Erythroblast (primary cell): ENCODE measurements at places on chromosomes 12 and 14.

DNA sequence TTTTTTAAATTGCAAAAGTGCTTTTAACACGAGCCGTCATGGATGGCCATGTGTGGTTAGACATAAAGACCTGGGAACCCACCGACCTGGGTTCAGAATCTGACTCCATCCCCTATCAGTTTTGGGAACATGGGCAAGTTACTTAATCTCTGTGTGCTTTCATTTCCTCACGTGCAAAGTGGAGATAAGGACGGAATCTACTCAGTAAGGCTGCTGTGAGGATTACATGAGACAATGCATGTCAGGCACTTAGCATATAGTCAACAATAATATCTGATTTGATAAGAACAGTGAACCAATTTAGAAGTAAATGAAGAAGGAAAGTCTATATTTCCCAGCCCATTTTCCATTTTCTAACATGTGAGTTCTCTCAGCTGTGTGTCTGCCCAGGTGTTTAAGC lies 235.4 kb downstream of the SUDS3 start:
- no peak for DNase-seq

DNA sequence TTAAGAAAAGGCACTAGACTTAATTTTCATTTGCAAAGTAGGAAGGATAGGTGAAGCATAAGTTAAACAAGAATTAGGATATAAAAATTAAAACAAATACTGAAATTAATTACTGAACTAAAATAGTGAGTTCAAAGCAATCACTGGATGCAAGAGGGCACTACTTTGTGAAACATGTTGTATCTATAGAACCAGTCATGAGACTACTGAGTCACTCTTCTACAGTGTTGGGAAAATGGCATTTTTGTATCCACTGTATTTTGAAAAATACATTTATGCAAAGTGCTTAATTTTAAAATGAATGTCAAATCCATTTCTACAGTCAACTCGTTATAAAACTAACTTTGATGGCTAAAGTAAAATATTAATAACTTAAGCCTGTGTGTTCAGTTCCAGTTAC lies 47.9 kb downstream of the SEL1L start:
- no peak for DNase-seq

DNA sequence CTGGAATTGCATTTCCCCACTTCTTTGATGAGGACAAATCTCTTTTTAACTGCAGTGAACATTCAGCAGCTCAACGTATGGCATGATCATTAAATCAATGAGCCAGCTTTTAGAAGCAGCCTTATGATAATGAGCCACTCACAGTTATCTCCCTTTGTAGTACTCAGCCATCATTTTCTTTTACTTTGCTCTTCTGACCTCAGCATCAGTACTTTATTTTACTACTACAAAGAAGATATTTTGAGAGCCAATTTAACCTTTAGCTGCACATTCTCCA lies 250.0 kb upstream of the CLEC14A start:
- DNase-seq, result no peak

- no peak for DNase-seq
These were observed 20.0 kb upstream of the SLC15A5 start for GRCh38 chr12:16297521-16297920.

- no peak for DNase-seq
These were observed 98.7 kb upstream of the ATF1 start for GRCh38 chr12:50665170-50665569.

GRCh38 chr14:105020815-105021655 lies at the start of gene CDCA4:
TSS of gene CDCA4 (minus strand) at chr14:105021083. CDS start at chr14:105011929, 9,154 bp downstream.
- DNase-seq, result peak; percentile 97

GRCh38 chr14:63513756-63514155 lies 29.4 kb downstream of the PPP2R5E start:
- no peak for DNase-seq

GRCh38 chr12:77537663-77538062 lies 293.0 kb upstream of the NAV3 start:
- DNase-seq, result no peak

GRCh38 chr14:24094841-24095270 lies 745 bp downstream of the PCK2 start:
- peak; percentile 63 for DNase-seq

- no peak for DNase-seq
These were observed 545 bp downstream of the SMARCC2 start for GRCh38 chr12:56188778-56189098.

- no peak for DNase-seq
These were observed 11.8 kb upstream of the PAPLN start for GRCh38 chr14:73225496-73225895.

- DNase-seq, result no peak
These were observed 134.9 kb downstream of the SLC5A8 start for GRCh38 chr12:101074940-101075680.

DNA sequence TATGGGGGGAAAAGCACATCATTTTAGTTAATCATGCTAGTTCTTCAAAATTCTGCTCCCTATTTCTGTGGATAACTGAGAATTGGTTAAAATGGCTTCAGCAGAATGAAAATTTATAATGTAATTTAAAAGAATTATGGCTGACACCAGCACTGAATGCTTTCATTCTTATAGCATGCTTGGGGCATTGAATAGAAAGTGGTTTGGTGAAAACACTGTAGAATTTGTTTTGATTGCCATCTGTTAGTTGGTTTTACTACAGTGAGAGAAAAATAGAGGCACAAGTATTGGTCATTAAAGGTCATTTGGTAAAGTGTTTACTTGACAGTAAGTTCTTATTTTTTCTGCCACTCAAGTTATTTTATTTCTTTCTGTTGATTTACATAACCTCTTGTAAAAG lies 70.8 kb downstream of the PRORP start:
- no peak for DNase-seq

GRCh38 chr12:5988659-5989116 lies 43.6 kb upstream of the ANO2 start:
- peak; percentile 82 for DNase-seq

DNA sequence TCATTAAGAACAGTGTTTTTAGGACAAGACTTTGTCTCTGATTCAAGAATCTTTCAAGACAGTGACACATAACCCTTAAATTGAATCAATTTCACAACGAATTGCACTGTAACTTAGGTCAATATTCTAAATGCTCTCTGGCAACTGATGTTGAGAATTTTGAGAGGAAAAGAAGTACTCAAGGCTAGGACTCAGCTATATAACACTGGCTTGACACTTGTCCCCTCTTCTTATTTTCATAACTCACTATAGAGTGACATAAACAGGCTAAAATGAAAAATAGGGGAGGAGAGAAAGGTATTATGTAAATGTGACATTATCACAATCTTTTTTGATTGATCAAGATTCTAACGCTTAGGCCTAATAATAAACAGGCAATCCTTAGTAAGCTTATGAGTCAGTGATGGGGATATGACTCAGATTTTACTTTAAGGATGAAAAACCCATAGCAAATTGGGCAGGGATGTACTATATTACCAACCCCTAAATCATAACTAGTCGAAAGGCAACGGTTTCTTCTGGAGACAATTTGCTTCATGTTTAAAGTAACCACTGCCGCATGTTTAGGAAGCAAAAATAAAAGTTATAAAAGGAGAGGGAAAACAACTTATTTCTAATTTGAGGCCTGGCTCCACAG lies 10.9 kb downstream of the BTG1 start:
- no peak for DNase-seq

- DNase-seq, result no peak
These were observed 710.4 kb upstream of the FLRT2 start for GRCh38 chr14:84819528-84819927.

DNA sequence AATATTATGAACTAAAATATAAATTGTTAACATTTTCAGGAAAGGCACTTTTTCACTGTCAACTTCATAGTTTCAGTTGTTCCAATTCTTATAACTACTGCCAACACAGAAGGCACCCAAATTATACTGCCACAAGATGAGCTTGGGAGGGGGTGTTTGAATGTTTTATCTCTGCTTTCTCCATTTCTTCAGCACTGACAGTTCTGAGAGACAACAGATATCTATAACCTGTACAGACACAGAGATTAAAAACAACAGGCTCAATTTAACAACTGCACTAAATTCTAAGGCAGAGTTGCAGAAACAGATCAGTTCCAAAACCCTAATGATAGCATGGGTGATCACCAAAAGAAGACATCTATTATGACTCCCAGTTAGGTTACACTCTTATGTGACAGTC lies 12.8 kb downstream of the SCAF11 start:
- DNase-seq, result peak; percentile 22

- DNase-seq, result no peak
These were observed 56.7 kb downstream of the MSRB3 start for GRCh38 chr12:65335021-65335714.

- DNase-seq, result no peak
These were observed at the start of gene CPNE6 for GRCh38 chr14:24071144-24071697. TSS of gene CPNE6 (plus strand) at chr14:24071562. CDS start at chr14:24072937, 1,375 bp downstream.

- DNase-seq, result no peak
These were observed 1704.1 kb upstream of the FLRT2 start for GRCh38 chr14:83825843-83826242.

DNA sequence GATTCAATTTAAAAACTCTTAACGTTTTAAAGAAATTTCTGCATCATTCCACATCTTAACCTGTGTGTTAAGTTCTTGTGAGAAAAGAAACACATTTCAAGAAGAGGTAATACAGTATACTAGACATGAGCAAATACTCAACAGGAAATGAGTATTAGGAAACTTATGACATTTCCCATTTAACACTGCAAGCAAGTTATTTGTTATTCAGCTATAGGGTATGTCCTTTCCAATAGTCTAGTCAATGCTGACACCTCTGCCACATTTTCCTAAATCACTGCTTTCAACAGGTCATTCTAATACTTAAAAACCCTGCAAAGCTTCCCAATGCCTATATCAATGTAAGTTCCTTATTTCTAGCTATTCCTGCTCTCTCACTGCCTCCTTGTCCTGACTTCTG lies 93.1 kb downstream of the DDHD1 start:
- DNase-seq, result no peak

DNA sequence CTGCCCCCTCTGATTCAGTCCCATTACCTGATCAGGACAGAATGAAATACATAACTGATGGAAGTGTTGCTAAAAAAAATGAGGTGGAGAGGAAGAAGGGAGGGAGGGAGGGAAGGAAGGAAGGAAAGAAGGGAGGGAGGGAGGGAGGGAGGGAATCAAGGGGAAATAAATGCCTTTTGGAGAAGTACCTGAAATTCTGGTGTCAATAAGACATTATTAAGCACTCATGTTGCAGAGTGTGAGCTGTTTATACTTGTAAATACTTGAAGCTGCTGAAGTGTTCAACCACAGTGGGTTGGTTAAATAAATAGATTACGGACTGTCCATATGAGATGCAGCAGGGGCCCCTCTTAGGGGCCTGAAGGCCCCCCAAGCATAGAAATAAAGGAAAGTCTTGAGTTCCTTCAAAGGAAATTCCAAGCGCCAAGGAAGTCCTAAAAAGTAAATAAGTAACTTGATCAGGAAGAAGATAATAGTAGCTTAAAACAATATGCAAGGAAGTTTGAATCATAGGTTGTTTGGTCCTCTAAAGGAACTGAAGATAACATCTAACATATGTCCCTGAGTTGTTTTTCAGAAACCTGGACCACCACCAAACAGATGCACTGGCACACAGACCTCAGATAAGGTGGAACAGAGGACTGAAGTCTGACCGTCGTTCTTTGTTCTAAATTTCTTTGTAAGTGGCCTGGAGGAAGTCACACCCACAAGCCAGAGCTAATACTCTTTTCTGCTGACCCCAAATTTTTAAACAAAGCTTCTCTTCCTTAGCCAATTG lies 110.8 kb downstream of the SEC23A start:
- no peak for DNase-seq

DNA sequence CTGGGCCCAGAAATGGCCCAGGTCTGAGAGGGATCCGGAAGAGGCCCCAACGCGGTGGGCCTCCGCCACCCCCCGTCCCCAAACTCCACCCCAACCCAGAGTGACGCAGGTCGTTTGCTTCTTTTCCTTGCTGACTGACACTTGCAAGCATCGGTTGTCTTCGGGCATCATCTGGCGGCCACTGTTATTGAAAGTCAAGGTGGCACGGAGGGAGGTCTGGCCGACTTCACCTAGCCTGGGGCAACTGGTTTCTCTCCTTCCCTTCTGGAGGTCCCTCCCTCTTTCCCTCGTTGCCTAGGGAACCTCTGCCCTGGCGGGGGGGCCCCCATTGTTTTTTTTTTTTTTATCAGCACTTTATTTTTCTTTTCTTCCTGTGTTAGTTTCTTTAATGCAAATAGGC lies 241.8 kb downstream of the ALG10 start:
- no peak for DNase-seq

DNA sequence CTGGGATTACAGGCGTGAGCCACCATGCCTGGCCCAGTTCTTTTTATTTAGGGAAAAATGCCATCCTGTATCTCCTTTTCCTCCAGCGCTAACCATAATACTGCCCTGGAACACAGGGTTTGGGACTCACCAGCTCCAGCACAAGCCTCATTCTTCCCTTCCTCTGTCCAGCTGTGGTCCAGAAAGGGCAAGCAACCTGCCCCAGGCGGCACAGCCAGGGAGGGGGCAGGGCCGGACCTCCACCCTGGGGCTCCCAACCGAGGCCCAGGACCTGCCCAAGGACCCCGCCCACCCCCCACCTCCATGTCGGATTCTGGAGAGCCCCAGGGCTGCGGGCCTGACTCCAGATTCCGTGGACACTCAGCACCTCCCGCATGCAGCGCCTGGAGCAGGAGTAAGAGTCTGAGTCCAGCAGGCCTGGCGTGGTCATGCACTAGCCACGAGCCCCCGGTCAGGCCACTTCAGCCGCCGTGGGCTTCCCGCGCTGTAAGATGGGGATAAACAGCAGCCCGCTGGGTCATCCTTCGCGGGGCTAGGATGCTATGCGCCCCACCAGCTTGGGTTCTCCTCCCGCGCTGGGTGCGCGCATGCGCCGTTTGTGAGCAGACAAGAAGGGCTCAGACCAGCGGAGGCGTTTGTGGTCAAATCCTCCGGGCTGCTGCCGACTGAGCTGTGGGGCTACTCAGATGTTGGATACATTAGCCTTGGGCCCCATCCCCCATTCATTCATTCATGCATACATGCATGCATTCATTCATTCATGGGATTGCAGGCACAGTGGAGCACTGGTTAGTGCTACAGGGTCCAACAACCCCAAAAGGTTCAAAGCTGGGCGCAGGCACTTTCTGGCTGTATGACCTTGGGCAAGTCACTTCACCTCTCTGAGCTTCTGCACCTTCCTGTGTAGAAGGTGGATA lies 16.3 kb downstream of the TMEM119 start:
- no peak for DNase-seq

GRCh38 chr12:31845613-31846322 lies 113.4 kb upstream of the RESF1 start:
- DNase-seq, result no peak

DNA sequence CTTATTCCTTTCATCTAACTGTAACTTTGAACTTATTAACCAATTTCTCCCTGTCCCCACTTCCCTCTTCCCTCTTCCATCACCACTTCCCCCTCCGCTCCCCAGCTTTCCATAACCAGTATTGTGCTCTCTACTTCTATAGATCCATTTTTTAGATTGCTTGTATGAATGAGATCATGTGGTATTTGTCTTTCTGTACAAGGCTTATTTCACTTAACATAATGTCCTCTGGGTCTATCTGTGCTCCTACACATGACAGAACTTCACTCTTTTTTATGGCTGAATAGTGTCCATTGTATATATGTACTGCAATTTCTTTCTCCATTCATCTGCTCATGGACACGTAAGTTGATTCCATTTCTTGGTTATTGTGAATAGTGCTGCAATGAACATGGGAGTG lies 14.4 kb downstream of the ERP27 start:
- no peak for DNase-seq

- DNase-seq, result no peak
These were observed 146.7 kb downstream of the TMEM117 start for GRCh38 chr12:43982544-43982943.

- no peak for DNase-seq
These were observed 926.9 kb downstream of the TMTC2 start for GRCh38 chr12:83613586-83614110.

GRCh38 chr12:91225316-91225715 lies 42.7 kb upstream of the DCN start:
- no peak for DNase-seq
